T-helper 2 cell treated with Interferon-gamma antibody and Interleukin-4, amounts not matched to agents 5 μg/mL and 100 μg/mL, for 36 hours (primary cell): ENCODE measurements at places on chromosomes 11 and 22.

- no peak for DNase-seq
These were observed 34.1 kb downstream of the OTOG start for GRCh38 chr11:17581036-17581731.

DNA sequence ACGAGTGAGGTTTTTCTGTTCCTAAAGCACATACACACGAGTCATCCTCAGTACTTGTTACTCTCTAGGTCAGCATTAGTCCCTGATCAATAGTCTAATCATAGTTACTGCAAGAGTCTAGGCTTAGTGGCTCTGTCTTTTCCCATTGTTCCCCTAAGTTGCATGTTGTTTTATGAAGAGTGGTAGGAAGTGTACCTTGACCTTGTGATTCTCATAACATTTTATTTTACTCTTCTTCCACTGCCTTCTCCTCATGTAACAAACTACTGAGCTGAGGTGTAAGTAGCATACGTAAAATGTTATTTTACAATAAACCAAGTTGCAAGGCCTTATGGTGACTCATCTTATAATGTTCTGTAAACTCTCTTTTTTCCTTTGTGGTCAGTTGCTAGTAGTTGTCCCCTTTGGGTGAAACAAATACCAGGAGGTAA, 15.0 kb downstream of the METTL15 start:
- DNase-seq, result no peak

DNA sequence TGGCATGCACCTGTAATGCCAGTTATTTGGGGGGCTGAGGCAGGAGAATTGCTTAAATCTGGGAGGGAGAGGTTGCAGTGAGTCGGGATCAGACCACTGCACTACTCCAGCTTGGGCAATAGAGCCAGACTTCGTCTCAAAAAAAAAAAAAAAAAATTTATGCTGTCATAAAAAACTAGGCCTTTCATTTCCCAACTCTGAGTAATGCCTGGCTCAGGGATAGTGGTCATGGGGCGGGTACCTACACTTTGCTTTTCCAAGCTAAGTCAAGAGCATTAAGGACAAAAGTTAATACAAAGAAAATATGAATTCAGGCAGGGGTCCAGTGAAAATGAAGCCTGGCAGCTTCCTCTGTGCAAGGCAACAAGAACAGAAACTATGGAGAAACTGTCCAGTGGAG, 16.3 kb downstream of the CPSF7 start:
- DNase-seq, result no peak

DNA sequence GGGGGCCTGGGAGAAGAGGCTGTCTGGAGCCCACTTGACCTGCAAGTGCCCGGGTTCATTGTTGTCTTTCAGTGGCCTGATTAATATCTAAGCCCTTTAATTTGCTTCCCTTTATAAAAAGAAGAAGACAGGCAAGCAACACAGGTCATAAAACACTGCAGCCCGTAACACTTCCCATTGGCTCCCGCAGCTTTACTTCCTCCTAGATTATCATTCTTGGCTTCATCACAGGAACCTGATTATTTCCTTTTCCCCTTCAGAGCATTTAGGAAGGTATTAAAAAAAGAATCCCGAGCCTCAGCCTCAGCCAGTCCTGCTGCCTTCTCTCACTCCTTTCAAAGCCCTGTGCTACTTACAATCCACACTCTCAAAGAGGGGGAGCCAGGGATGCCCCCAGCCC, 183.2 kb downstream of the GRIK4 start:
- DNase-seq, result no peak

DNA sequence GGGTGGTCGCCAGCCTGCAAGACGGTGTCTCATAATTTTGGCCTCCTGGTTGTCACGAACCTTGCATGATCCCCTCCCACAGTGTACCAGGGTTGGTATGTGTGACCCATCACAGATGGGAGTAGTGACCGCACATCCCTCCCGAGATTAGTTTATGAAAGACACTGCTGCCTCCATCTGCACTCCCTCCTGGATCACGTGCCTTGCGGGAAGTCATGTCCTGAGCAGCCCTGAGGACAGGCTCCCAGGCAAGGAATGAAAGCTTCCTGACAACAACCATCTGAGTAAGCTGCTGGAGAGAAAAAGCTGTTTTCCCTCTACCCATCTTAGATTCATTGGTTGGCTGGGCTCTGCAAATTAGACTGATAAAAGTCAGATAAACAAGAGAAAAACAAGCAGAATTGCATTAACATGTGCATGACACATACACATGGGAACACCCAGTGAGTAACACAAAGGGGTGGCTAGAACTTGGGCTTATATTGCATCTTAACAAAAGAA, 14.4 kb upstream of the PAMR1 start:
- DNase-seq, result no peak

- no peak for DNase-seq
These were observed 38.6 kb upstream of the NCAM1 start for GRCh38 chr11:112922606-112923005.

DNA sequence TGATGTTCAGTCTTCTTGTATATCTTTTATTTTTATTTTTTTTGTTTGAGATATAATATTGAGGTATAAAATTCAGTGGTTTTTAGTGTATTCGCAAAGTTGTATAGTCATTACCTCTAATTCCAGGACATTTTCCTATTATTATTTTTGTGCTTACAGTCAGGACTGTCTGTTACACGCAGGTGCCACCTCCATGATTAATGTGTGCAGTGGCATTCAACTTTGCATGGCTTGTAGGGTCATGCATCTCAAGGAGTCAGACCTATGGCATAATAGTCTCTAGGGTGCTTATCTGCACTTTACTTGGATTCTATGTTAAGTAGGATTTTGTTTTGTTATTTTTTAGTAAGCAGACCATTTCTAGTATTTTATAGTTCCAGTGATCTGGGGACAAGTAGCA, 1.0 kb downstream of the CTR9 start:
- no peak for DNase-seq

GRCh38 chr11:31757260-31757835, 53.8 kb downstream of the PAX6 start:
- DNase-seq, result no peak

- DNase-seq, result no peak
These were observed 47.9 kb downstream of the CHRDL2 start for GRCh38 chr11:74683279-74683871.
